ENCODE measurements at places on chromosomes 7 and 10. TPM values are rescaled to one million over a fixed set of nuclear protein-coding genes. Genes with fewer than 3 reads are reported as not detected.

Gene LAMTOR4
- 258 TPM for total RNA-seq

Gene CYP2E1
- total RNA-seq, result 2.6 TPM

Gene ABCA13
- 10.6 TPM for total RNA-seq

Gene SCIN
- 1.3 TPM for total RNA-seq

Gene SEMA3E
- total RNA-seq, result 3.1 TPM

Gene FAM25G
- not detected for total RNA-seq

Gene PDIA4
- 336 TPM for total RNA-seq

Gene GNAT3
- not detected for total RNA-seq

Gene CHST12
- 19.8 TPM for total RNA-seq

Gene TAF6
- 73.1 TPM for total RNA-seq

Gene BLNK
- 5.8 TPM for total RNA-seq

Gene MOGAT3
- total RNA-seq, result not detected

DNA sequence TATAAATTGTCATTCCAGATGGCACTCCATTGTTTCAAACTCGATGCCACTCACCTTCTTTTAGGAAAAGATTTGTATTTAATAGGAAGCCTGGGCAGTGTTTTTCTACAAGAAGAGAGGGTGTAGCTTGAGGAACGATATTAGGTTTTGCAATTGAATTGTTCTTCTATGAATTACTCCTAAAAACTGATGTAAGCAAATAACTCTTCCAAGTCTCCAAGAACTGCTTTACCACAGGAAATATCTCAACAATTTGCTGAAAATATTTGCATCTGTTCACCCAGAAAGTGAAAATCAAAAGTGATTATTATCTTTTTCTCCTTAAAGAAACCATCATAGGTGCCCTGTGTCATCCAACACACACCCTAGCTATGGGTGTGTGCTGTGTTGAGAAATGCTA, 261.3 kb upstream of the MEOX2 start:
- DNase-seq, result no peak
- no peak overlapping the region for H3K4me3 ChIP-seq
- no peak overlapping the region for H3K27ac ChIP-seq
- H3K4me1 ChIP-seq, result no peaks in the 10 kb centered on the region

- DNase-seq, result no peak
- H3K27ac ChIP-seq, result no peak overlapping the region
- no peak overlapping the region for H3K4me3 ChIP-seq
- no peaks in the 10 kb centered on the region for H3K36me3 ChIP-seq
Observed at GRCh38 chr10:102170602-102171001, 18.4 kb downstream of the NOLC1 start.

GRCh38 chr10:113735913-113736312, 15.6 kb upstream of the PLEKHS1 start:
- H3K36me3 ChIP-seq, result no peaks in the 10 kb centered on the region
- H3K27me3 ChIP-seq, result no peaks in the 10 kb centered on the region
- no peak overlapping the region for H3K27ac ChIP-seq
- no peaks in the 10 kb centered on the region for H3K4me1 ChIP-seq
- no peak for DNase-seq
- no peak overlapping the region for H3K4me3 ChIP-seq

DNA sequence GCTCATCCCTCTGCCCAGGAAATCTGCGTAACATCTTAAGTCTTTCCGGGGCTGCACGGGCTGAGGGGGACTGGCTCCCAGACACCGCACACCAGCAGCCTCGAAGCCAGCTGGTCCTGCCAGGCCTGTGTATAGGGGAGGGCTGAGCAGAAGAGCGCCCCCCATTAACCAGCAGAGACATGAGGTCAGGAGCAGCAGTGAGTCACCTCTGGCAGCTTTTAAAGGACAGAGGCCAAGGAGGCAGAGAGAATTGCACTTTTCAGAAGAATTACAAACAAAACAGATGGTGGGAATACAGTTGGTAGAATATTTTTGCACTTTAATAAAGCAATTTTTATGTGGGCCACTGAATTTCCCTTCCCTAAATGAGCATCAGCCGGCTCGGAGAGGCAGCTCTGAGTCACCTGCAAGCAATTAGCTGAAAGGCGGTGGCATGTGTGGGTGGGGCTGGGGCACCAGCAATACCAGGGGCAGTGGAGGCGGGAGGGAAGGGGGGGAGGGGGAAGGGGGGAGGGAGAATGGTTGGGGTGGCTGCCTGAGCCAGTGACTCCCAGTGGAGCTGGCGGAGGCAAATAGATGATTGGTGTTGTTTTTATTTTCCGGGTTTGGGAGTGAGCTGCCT, 39.1 kb downstream of the GOLGA7B start:
- no peaks in the 10 kb centered on the region for H3K36me3 ChIP-seq
- peak; percentile 62 for DNase-seq

DNA sequence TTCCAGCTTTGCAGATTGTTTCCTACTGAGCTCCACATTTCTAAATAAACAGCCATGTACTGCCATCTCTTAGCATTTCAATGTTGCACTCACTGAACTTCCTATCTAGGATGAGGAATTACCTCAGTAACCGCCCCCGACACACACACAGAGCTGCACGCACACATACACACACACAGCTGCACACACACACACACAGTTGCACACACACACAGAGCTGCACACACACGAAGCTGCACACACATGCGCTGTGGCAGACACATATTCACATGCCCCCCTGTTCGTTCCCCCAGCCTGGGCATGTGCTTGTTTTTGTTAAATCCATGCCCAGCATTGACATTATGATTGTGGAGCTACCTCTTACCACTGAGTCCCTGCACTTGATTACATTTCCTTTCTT, 39.6 kb upstream of the CNPY1 start:
- no peaks in the 10 kb centered on the region for H3K4me1 ChIP-seq
- H3K27ac ChIP-seq, result no peak overlapping the region
- no peak for DNase-seq
- no peaks in the 10 kb centered on the region for H3K36me3 ChIP-seq
- H3K27me3 ChIP-seq, result no peaks in the 10 kb centered on the region
- H3K4me3 ChIP-seq, result no peak overlapping the region

- no peak for DNase-seq
- H3K4me1 ChIP-seq, result no peaks in the 10 kb centered on the region
- no peak overlapping the region for H3K4me3 ChIP-seq
- H3K36me3 ChIP-seq, result no peaks in the 10 kb centered on the region
- no peaks in the 10 kb centered on the region for H3K27me3 ChIP-seq
Observed at GRCh38 chr7:151767557-151767956, 109.4 kb downstream of the PRKAG2 start.

GRCh38 chr7:97003262-97004246, 1.8 kb upstream of the DLX6 start:
- H3K27me3 ChIP-seq, result peaks cover 53% of the 10 kb centered on the region
- H3K4me3 ChIP-seq, result no peak overlapping the region
- H3K27ac ChIP-seq, result no peak overlapping the region
- no peak for DNase-seq

GRCh38 chr10:13908475-13908874, 321.7 kb downstream of the PRPF18 start:
- no peak for DNase-seq
- no peaks in the 10 kb centered on the region for H3K36me3 ChIP-seq
- peaks cover under 1% of the 10 kb centered on the region for H3K4me1 ChIP-seq
- H3K27me3 ChIP-seq, result no peaks in the 10 kb centered on the region
- H3K4me3 ChIP-seq, result no peak overlapping the region

DNA sequence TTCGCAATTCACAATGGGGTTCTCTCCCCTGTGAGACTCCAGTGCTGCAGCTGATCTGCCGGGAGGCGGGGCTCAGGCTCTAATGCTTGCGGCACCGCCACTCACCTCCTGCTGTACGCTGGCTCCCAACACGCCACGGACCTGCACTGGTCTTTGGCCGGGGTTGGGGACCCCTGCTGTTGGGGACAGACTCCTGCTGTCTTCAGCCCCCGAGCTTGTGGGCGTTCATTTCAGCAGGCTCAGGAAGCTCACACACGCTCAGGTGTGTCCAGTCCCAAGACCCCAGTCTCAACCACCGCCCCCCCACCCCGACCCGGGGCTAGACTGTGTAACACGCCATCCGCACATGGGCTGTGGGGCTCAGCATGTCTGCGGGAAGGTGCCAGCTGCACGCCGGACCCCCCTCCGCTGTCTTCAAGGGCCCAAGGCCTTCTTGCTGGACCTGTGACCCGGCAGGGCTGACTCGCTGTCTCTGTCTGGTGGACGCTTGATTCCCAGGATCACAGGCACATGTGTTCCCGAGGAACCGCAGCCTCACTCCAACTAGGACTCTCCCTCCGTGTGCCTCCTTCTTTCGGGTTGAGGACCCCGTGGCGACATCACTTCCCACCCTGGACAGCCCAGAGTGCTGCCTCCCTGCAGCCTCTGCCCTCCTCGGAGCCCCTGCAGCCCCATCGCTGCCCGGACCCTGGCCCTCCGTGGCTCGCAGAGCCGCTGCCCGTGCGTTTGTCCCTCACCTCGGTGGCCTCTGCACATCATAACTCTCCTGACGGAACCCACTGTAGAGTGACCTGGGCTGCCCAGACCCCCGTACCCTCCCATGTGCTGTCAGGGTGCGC, 106.4 kb downstream of the DNAJB6 start:
- no peak overlapping the region for H3K27ac ChIP-seq
- H3K27me3 ChIP-seq, result no peaks in the 10 kb centered on the region
- no peak for DNase-seq
- H3K4me1 ChIP-seq, result no peaks in the 10 kb centered on the region
- H3K36me3 ChIP-seq, result no peaks in the 10 kb centered on the region

GRCh38 chr7:95375591-95376257, 20.5 kb downstream of the PON3 start:
- H3K27me3 ChIP-seq, result no peaks in the 10 kb centered on the region
- H3K36me3 ChIP-seq, result no peaks in the 10 kb centered on the region
- H3K4me3 ChIP-seq, result no peak overlapping the region
- no peaks in the 10 kb centered on the region for H3K4me1 ChIP-seq
- DNase-seq, result no peak

DNA sequence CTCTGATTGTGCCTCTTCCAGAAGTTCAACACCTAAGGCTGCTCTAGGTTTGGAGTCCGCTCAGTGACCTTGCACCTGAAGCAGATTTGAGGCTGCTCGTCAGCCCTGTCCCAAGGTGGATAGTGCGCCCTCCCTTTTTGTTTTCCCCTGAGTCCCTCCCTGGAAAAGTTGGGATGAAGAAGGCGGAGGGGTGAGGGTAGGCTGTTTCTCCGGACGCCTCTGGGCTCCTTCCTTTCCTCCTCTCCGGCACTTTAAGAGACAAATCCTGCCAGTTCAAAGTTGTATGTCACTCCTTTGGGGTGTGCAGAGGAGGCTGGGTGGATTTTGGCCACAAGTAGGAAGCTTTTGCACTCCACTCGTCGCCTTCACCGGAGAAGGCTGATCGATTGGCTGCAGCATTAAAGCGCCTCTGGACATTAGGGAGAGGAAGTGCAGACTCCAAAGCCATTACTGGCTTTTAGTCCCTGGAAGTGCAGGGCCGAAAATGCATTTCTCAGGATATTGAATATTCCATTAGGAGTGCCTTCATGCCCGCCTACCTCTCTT, 81.9 kb upstream of the PRKG1 start:
- H3K4me1 ChIP-seq, result no peaks in the 10 kb centered on the region
- H3K27ac ChIP-seq, result peak overlapping the region; percentile 69

- no peak overlapping the region for H3K27ac ChIP-seq
- no peak for DNase-seq
- no peaks in the 10 kb centered on the region for H3K27me3 ChIP-seq
- H3K36me3 ChIP-seq, result no peaks in the 10 kb centered on the region
- no peaks in the 10 kb centered on the region for H3K4me1 ChIP-seq
Observed at GRCh38 chr10:77027576-77027975, 610.0 kb downstream of the KCNMA1 start.

DNA sequence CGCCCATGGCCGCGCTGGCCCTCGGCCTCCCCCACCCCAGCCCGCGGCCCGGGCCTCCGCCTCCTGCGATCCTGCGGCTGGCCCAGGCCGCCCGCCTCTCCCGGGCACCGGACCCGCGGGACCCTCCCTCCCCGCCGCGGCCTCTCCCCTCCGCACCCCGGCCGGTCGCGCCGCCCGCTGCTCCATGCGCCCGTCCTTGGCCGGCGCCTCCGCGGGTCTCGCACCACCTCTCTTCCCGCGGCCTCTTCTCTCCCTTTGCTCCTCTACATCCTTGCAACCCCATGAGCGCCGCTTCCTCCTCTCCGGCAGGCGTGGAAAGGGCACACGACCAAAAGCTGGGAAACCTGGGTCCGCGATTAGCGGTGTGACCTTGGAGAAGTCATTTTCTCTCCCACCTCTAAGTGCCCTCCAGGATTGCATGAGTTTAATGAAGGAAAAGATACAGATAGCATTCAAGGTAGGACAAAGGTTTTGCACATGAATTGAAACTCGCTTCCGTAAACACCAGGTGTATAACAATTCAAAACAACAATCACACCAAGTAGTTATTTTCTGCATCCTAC, 448 bp upstream of the SRPK2 start:
- peak overlapping the region; percentile 65 for H3K27ac ChIP-seq
- DNase-seq, result peak; percentile 47
- H3K27me3 ChIP-seq, result no peaks in the 10 kb centered on the region
- peaks cover 4% of the 10 kb centered on the region for H3K4me1 ChIP-seq
- no peak overlapping the region for H3K4me3 ChIP-seq

DNA sequence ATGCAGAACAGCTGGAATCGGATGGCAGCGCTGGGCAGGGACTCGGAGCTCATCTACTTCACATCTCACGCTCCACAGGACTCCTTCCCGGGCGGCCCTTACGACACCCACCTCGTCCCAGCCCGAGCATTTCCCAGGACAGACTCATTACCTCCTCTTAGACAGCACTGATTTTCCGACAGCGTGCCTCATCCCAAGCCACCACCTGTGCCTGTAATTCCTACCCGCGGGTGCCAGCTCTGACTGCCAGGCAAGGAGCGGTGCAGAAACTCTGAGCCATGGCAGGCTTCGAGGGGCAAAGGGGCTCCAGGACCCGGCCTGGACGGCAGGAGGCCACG, 25.6 kb downstream of the GPER1 start:
- H3K27ac ChIP-seq, result no peak overlapping the region
- H3K4me1 ChIP-seq, result peaks cover 8% of the 10 kb centered on the region
- H3K36me3 ChIP-seq, result no peaks in the 10 kb centered on the region
- H3K4me3 ChIP-seq, result no peak overlapping the region

DNA sequence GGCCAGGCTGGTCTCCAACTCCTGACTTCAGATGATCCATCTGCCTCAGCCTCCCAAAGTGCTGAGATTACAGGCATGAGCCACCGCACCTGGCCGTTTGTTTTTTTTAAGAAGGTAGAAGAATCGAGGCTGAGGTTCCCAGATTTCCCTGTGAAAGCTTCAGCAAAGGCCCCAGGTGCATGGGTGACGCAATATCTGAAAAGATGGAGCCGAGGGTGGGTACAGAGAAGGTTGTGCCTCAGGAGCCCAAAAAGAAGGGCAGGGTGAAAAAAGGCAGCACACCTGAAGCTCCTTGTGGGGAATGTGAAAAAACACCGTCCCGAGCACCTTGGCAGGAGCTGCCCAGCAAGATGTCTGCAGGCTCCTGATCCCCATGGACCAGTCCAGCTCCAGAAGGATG, 35.8 kb upstream of the NRF1 start:
- no peak overlapping the region for H3K4me3 ChIP-seq
- H3K27me3 ChIP-seq, result no peaks in the 10 kb centered on the region
- H3K27ac ChIP-seq, result no peak overlapping the region
- H3K36me3 ChIP-seq, result no peaks in the 10 kb centered on the region
- no peaks in the 10 kb centered on the region for H3K4me1 ChIP-seq

DNA sequence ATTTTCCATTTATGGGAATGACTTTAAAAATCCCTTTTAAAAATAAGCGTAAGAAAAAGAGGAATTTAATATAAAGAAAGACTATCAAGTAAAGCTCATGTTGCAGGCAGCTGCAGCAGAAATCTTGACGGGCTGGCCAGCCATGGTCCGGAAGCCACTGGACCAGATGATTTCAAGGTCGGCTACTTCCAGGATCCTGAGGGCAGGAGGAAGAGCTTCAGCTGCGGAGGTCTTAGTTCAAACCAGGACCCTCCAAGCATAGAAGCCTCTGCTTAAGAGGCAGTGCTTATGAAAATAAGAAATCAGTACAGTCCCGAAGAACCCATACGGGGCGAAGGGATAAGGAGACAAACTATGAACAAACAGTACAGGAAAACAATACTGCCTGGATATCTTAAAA, 220.2 kb upstream of the CELF2 start:
- DNase-seq, result peak; percentile 19
- H3K4me3 ChIP-seq, result no peak overlapping the region
- peaks cover 23% of the 10 kb centered on the region for H3K4me1 ChIP-seq
